Epithelial cell of umbilical artery (primary cell): ENCODE measurements at places on chromosomes 4 and X. TPM values are rescaled to one million over a fixed set of nuclear protein-coding genes. Genes with fewer than 3 reads are reported as not detected.

Gene GUCY1B1
- total RNA-seq = 7.0 and 12.7 TPM in 2 replicates

Gene BEX2
- 1.5 TPM in 1 of 2 replicates, not detected in the other for total RNA-seq

Gene CPLX1
- total RNA-seq = not detected in 2 replicates

Gene HEPH
- under 0.01 and 0.15 TPM in 2 replicates for total RNA-seq

Gene TCEAL5
- total RNA-seq = not detected in 2 replicates

Gene FAM156B
- total RNA-seq = 6.5 and 10.4 TPM in 2 replicates

Gene GPAT3
- 1.9 and 3.0 TPM in 2 replicates for total RNA-seq
